Lung microvascular endothelial cell (primary cell): ENCODE measurements at places on chromosomes 7 and 10.

GRCh38 chr7:152674860-152675758 lies 832 bp downstream of the XRCC2 start:
- peak; percentile 51 for DNase-seq

GRCh38 chr7:7569615-7570014 lies 2.9 kb downstream of the MIOS start:
- DNase-seq, result no peak

- no peak for DNase-seq
Observed at GRCh38 chr10:8073691-8074416, 19.4 kb downstream of the GATA3 start.

GRCh38 chr7:67918158-67918557 lies 921.5 kb downstream of the TYW1 start:
- no peak for DNase-seq

- DNase-seq, result no peak
Observed at GRCh38 chr7:64666663-64667050, 724 bp downstream of the ZNF107 start.

DNA sequence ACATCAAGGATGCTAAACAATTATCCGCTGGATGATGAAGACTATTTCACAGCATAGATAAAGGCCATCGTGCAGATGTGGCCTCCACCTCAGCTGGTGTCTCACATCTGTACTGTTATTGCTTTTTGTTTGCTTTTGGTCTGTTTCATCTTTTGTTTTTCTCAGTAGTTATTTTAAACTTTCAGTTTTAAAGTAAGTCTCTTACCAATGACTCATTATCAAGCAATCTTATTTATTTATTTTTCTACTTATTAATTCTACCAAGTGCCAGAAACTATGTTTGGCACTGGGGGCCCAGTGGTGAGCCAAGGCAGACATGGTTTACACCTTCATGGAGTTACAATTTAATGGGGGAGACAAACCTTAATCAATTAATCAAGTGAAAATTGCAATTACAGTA lies 250.9 kb upstream of the TMEM72 start:
- DNase-seq, result no peak
